ENCODE measurements at places on chromosomes 16 and 17.

DNA sequence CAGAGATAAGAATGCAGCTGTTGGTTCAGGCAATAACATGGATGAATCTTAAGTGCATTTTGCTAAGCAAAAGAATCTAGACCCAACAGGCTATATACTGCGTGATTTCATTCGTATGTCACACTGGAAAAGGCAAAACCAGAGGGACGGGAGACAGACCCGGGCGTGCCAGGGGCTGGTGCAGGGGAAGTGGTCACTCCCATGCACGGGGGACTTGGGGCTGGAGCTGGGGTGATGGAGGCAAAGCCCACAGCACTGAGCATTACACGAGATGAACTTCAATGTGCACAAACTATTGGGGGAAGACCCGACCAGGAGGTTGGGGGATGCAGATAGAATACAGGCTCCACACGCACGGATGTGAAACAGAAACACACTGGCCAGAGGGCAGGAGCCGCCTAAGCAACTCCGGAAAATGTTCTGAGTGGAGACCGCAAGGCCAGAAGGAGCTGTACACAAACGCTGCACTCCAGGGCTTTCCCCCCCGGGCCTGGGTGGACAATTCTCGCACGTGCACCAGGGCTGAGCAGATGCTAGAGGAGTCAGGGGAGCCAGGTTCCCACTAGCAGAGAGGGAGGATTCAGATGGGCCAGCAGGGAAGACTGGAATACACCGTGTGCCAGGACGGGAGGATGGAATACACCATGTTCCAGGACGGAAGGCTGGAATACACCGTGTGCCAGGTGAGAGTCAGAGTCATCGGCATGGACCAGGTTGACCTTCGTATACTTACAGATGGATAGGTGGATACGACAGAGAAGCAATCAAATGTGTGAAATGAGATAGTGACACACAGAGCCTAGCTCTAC is 11.3 kb downstream of the LMF1 start:
- no peak for DNase-seq

DNA sequence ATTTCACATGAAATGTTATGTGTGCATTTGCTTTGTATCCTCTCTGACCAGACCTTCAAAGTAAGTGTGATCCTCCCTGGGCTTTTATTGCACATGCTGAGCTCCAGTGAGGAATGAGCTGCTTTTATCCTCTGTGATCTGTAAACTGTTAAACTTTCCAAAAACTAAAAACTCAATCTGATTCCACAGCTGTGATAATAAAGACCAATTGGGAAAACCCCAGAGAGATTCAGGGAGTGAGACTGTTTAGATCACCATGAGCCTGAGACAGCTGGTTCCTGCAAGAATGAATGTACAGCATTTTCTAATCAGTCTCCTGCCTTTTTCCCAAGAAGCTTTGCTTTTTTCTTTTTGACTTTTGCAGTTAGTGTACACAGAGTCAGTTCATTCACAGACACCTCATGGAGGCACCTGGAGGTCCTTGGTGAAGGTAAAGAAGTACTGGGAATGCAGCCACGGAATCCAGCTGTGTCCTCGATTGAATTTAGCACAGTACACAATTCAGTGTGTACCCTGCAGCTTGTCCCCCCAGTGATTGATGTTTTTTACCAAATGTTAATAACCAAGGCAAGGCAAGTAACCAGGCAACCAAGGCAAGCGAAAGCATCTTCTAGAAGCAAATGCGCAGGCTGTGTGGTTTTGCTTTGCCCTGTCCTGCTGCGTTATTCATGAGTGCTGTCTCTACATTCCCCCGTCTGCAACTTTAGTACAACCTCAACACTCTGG is 182.6 kb downstream of the LGALS9B start:
- DNase-seq = no peak

- DNase-seq = peak; percentile 36
Measured at GRCh38 chr17:61574542-61575351, 16.3 kb downstream of the NACA2 start.

DNA sequence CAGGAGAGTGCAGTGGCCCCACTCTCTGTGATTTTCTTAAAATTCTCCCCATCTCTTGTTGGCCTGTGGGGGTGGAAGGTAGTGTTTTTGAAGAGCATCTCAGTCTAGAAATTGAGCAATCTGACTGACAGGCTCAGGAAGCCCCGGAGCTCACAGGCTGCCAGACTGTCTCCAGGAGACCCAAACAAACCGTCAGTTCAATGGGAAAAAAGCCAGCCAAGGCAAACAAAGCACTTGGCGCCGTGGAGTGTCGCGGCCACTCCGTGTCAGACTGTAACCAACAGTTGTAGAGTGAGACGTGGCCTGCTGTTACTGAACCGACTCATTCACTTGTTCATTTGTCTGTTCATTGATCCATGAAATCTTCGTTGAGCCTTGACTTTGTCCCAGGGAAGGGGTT is 33.7 kb downstream of the RGS9 start:
- no peak for DNase-seq

GRCh38 chr17:65902155-65902554 is 289.8 kb downstream of the CEP112 start:
- no peak for DNase-seq

- DNase-seq = no peak
Measured at GRCh38 chr17:51846566-51846965, 311.9 kb downstream of the CA10 start.

DNA sequence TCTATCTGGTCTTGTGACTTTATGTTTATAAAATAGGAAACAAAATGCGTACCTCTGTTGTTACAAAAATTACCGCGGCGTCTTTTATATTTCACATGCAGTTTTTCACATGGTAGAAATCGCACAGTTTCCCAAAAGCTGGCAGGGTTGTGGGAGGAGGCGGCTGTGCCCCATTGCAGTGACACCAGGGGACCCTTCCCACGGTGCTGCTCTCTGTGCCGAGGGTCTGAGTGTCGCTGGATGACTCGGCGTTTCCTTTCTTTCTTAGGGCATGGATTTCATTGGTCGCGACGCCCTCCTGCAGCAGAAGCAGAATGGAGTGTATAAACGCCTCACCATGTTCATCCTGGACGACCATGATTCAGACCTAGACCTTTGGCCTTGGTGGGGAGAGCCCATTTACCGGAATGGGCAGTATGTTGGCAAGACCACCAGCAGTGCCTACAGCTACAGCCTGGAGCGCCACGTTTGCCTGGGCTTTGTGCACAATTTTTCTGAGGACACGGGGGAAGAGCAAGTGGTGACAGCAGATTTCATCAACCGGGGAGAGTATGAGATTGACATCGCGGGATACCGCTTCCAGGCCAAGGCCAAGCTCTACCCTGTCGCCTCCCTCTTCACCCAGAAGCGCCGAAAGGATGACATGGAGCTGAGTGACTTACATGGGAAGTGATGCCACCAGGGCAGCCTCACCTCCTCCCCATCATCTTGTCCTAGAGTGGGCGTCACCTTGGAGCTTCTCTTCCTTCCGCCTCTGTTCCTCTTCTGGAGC is 17.2 kb upstream of the CLEC18C start:
- DNase-seq = no peak

DNA sequence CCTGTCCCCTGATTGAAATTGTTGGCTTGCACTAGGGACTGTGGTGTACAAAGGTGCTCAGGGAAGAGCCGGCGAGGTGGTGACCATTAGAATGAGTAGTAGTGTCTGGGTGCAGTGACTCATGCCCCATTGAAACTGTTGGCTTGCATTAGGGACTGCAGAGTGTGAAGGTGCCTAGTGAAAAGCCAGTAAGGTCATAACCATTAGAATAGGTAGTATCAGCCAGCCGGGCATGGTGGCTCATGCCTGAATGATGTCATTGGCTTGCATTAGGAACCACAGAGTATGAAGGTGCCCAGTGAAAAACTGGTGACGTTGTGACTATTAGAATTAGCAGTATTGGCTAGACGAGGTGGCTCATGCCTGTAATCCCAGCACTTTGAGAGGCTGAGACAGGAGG is 78.9 kb downstream of the ABCC6 start:
- DNase-seq = peak; percentile 69

DNA sequence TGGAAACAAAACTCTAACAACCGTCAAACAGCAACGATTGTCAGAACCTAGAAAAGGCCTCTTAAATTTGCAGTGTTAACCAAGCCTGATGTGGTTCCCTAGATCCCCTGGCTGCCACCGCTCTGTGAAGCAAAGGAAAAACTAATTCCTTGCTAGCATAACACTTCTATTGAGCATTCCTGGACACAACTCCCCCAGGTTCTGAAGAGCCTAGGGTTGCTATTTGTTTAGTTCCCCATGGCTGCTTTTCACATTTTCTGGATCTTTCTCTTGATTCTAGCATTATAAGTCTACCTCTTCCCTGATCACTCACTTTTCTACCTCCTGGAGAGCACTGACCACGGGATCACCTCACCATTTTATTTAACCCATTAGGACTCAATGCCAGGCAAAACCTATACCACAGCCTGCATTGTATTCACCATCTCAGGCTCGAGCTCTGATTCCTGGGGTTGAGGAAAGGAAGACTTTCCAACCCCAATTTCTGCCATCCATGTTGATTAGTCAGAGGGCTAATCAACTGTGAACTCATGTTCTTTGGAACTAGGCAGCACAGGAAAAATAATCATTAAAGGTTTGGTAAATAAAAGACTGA is 692 bp upstream of the KCNJ16 start:
- DNase-seq = peak; percentile 55

DNA sequence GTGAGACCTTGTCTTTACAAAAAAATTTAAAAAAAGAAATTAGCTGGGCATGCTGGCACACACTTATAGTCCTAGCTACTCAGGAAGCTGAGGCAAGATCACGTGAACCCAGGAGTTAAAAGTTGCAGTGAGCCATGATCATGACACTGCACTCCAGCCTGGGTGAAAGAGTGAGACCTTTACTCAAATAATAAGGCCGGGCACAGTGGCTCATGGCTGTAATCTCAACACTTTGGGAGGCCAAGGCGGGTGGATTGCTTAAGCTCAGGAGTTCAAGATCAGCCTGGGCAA is 11.5 kb upstream of the RIPOR1 start:
- DNase-seq = no peak

DNA sequence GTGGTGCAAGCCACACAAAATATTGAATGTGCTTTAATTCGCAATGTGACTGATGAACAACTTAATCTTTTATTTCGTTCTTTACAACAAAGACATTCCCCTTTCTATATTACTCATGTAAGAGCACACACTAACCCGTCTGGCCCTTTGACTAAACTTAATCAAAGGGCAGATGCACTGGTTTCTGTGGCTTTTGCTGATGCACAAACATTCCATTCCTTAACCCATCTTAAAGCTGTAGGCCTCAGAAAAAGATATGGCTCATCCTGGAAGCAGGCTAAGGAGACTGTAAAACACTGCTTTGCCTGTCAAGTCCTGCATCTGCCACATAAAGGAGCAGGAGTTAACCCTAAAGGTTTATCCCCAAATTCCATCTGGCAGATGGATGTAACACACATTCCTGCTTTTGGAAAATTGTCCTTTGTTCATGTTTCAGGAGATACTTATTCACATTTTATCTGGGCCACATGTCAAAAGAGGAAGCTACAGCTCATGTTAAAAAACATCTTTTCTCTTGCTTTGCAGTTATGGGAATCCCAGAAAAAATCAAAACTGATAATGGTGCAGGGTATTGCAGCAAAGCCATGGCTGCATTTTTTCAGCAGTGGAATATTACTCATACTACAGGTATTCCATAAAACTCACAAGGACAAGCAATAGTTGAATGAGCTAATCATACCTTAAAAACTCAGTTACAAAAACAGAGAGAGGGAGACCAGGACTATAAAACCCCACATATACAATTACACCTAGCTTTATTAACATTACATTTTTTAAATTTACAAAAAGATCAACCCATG is 137.2 kb downstream of the AHSP start:
- DNase-seq = peak; percentile 87

DNA sequence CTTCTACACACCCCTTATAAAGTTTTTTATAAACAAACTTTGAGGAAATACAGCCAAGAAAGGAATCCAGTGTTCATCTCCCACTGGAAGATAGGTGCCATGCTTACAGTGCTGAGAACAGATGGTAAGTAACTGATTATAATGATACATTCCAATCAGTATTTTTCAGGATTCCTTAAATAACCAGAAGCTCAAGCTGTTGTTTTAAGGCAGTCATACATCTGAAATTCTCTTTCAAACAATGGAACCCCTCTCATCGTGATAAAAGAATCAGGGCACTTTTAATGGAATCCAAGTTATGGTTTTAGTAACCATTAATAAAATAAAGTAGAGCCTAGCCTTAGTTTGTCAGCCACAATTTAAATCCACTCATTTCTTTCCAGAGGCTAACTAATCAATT is 56.1 kb upstream of the STAC2 start:
- no peak for DNase-seq

DNA sequence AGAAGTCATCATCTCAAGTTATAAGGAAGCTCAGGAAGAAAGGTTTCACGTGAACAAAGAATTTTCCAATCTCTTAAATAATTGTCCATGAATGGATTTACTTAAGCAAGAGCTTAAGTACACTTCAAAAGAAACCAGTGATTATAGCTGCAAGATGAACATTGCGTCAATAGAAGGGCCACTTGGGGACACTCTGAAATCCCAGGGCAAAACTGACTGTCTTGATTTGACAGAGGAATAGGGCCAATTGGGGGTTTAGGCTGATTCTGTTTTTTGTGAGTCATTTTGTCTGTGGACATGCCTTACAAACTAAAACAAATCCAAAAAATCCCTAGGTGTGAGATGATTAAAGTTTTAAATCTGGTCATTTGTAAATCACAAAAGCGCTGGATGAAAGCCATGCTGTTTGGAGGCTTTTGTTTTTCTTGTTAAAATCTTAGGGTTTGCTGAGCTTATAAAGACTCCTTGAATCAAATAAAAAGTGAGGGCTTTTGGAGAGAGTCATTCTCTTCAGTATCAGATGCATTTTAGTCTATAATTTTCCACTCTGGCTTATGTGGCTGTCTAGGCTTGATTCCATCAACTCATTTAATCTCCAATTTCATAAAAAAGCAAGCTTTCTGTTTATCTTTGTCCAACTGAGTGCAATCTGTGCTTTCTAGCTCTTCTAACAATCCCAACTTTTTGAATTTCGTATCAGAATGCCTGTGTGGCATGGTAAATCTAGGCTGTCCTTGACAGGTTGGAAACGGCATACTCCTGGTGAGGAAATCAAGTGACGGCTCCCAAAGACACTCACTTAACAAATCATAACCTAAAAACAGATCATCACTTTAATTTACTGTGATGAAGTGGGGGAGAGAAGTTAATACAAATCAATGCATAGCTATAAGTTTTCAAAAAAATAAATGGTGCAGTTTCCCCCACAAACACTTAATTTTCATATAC is 98.2 kb upstream of the SOX9 start:
- DNase-seq = no peak

- DNase-seq = no peak
Measured at GRCh38 chr17:58331815-58332777, 3.5 kb upstream of the TSPOAP1 start.

DNA sequence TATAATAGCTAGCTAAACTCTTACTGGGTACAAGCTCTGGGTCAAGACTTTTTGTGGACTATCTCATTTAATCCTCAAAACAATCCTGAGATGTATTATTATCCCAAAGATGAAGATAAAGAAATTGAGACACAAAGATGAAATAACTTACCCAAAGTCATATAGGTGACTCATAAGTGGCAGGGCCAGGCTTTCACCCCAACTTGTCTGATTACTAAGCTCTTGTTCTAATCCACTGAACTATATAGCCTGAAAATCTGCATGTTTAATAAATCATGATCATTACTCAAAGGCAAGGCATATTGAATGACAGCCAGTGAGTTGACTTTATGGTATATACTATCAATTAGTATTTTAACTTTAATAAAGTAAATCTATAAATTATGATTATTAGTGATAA is 77.4 kb downstream of the SKAP1 start:
- DNase-seq = no peak

Data from ACHN (cell line).